Activated CD4-positive, alpha-beta T cell treated with anti-CD3 and anti-CD28 coated beads, Interleukin-2, amount 50 U/mL, for 48 hours (primary cell): ENCODE measurements at places on chromosomes 13 and 19.
A peak's percentile ranks its signal among the peaks of the same experiment; 100 is the strongest.

GRCh38 chr19:50233308-50233910 is 30.0 kb downstream of the MYH14 start:
- DNase-seq = no peak

DNA sequence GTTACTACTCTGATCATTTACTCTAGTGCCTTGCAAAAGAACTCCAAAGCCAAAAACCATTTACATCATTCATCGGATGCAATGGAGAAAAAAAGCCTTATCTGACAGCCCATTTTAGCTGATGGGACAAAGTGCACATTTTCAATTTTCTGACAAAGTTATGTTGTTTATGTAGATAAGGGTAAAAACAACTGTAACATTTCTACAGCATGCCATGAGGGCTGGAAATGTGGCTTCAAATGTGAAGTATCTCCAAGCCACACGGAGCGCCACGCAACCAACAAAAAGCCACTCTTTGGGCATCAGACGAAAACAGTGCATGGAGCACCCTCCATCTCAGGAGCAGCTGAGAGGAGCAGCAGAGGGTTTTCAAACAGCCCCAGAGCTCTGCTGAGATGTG is 364.6 kb upstream of the ZNF507 start:
- no peak for DNase-seq

GRCh38 chr19:16637535-16637934 is 9.5 kb upstream of the MED26 start:
- no peak for DNase-seq

GRCh38 chr13:78398743-78399410 is 204.5 kb downstream of the POU4F1 start:
- no peak for DNase-seq

GRCh38 chr13:27012482-27013197 is 159.0 kb downstream of the USP12 start:
- no peak for DNase-seq

- DNase-seq = no peak
Measured at GRCh38 chr19:21691661-21692060, 75.7 kb downstream of the ZNF100 start.

DNA sequence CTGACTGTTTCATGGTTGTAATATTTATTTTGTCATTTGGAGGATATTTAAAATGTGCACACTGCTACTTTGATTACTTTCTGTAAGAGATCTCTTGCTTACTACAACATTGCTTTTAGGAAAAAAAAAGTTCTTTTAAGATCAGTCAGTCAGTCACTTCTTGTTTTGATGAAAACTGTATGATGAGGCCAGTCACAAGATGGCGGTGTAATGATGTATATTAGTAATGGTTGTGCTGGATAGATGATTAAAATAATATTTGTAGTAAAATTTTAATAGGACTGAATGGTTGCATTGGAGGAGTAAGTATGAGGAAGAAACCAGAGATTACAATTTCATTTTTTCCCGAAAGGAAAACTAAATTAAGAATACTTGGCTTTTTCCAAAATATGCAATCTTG is 2411.1 kb downstream of the PCDH9 start:
- no peak for DNase-seq

GRCh38 chr13:75480671-75481175 is 1.2 kb downstream of the TBC1D4 start:
- DNase-seq = peak; percentile 36

- DNase-seq = no peak
Measured at GRCh38 chr19:31015778-31016177, 333.5 kb downstream of the TSHZ3 start.

DNA sequence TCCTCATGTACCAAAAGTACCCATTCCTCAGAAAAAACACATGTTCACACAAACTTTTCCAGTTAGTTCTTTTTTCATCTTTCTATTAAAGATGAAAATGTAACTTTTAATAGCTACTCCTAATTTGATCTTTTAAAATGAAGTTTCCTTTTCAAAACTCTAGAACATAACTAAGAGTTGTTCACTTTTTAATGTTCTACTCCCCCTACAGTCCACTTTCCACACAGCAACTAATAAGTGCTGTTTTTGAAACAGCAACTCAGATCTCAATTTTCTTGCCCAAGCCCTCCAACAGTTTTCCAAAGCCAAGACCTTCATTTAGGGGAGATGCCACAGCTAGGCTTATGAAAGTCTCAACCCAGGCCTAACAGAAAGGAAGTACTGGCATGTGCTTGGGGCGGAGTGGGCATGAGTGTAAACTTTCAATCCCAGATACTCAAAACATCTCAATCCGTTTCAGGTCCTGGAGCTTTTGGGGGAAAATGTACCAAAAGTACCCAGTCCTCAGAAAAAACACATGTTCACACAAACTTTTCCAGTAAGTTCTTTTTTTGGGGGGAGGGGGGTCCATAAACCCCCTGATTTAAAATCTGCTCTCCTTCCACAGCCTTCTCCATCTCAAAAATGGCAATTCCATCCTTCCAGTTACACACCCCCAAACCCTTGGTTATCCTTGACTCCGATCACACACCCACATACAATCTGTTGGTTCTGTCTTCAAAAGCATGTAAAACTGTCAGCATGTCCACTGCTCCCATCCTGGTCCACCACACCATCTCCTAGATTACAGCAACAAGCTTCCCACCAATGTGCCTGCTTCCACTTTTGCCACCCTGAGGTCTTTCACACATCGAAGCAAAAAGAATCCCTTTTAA is 2.0 kb downstream of the FBL start:
- DNase-seq = no peak

- no peak for DNase-seq
Measured at GRCh38 chr19:49687566-49688316, 1.7 kb upstream of the ADM5 start.

GRCh38 chr19:38693380-38694223 is 46.2 kb downstream of the ACTN4 start:
- peak; percentile 18 for DNase-seq

DNA sequence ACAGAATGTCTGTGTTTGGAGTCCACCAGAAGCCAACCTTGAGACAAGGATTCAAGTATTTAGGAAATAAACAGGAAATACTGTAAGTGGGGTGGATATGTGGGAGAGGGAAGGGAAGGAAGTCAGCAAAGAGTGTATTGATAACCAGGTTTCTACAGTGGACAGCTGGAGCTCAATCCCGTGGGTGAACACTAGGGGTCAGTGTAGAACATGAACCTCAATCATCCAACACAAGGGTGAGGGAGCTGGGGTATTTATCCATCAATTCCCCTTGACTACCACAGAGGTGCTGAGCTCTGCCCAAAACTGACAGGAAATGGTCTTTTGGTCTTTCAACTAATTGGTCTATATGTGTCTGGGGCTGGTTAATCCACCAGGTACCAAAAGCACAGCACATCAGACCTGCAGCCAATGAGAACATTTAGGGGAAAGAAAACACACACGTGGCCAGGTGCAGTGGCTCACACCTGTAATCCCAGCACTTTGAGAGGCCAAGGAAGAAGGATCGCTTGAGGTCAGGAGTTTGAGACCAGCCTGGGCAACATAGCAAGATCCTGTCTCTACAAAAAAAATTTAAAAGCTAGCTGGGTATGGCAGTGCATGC is 5.6 kb upstream of the SYDE1 start:
- peak; percentile 68 for DNase-seq

DNA sequence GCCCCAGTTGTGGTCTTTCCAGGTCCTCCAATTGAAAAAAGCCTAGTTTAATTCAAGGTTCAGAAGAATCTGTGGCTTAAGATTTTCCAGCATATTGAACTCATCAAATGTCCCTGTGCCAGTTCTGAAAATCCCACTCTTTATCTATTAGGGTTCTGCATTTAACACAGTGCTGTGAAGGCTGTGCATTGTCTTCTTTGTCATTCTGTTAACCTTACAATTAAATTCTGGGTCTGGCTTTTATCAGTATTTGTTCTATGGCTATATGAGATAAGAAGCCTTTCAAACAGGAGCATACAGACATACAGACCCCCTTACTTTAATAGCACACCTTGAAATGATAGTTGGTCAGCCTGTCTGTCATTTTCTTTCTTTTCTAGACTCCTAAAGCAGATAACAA is 362.1 kb upstream of the DACH1 start:
- no peak for DNase-seq

DNA sequence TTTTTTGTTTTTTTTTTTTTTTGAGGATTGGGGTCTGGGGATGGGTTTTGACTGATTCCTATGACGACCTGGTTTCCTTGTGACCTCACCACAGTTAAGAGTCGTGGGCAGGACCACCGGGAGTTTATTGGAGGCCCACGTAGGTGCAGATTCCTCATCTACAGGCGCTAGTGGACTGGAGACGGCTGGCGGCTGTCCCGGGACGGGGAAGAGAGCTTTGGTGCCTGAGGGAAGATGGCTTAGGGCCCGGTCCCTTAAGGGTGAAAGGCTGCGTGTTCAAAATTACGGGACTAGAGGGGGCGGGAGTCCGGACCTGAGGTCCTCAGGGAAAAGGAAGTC is 682 bp upstream of the TEAD2 start:
- DNase-seq = no peak

DNA sequence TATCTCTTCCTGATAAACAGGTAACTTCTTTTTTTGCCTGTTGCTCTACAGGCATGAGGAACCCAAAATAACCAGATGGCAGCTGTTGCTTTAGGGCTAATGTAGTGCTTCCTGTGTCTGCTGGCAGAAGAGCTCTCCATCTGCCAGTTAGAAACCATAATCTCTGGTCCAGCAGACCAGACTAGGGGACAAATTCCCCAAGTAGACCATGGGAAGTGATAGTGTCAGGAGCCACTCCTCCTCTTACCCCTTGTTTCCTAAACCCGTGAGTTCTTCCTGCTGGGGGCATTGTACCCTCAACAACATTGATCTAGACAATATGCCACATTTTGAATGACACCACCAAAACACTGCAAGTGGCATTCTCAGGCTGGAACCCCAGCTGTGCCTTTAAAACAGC is 135.9 kb downstream of the DLEU7 start:
- no peak for DNase-seq

- DNase-seq = no peak
Measured at GRCh38 chr13:98606296-98606695, 29.4 kb upstream of the STK24 start.

DNA sequence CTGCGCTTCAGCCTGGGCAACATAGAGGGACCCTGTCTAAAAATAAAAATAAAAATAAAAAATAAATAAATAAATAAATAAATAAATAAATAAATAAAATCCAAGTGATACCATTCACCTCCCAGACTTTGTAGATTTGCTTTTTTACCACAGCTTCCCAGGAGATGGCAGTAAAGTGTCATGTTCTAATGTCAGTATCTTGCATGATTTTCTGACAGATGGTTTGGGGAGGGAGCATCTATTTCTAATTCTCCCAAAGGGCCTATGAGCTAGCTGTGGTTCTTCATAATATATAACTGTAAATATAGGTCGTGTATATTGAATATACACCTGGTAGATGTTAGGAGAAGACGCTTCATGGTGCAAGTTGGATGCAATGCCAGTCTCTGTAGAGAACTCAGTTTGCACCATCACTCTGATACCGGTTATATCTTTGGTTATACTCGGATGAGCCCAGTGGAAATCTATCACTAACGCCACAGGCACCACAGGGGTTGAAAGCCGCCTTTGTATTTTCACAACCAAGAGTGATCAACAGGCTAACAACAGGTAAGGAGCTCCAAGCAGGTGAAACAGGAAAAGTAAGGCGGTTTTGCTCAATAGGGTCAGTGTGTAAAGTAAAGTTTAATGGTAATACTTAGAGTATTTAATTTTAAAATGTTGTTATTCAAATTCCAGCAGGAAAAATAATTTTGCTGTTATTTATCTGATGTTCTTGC is 13.9 kb downstream of the APLP1 start:
- no peak for DNase-seq

- no peak for DNase-seq
Measured at GRCh38 chr19:13983213-13983889, 22.8 kb downstream of the RFX1 start.

DNA sequence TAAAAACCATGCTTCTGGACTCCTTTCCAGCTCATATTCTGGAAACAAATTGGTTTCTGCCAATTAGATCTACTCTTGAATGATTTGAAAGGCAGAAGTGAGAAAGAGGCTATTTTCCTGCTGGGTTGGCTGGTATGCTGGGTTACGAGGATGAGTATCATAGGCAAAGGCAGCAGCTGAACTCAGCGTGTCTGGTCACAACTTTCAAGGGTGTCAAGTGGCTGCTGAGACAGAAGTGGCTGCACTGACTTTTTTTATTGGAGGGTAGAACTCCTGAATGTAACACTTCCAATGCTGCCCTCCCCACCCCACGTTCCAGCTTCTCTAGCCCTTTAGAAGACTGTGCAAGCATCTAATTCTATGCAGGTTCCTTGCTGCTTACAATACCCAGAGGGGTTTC is 8.3 kb upstream of the DZIP1 start:
- no peak for DNase-seq

GRCh38 chr13:50518131-50518530 is 325.4 kb downstream of the DLEU7 start:
- DNase-seq = no peak

DNA sequence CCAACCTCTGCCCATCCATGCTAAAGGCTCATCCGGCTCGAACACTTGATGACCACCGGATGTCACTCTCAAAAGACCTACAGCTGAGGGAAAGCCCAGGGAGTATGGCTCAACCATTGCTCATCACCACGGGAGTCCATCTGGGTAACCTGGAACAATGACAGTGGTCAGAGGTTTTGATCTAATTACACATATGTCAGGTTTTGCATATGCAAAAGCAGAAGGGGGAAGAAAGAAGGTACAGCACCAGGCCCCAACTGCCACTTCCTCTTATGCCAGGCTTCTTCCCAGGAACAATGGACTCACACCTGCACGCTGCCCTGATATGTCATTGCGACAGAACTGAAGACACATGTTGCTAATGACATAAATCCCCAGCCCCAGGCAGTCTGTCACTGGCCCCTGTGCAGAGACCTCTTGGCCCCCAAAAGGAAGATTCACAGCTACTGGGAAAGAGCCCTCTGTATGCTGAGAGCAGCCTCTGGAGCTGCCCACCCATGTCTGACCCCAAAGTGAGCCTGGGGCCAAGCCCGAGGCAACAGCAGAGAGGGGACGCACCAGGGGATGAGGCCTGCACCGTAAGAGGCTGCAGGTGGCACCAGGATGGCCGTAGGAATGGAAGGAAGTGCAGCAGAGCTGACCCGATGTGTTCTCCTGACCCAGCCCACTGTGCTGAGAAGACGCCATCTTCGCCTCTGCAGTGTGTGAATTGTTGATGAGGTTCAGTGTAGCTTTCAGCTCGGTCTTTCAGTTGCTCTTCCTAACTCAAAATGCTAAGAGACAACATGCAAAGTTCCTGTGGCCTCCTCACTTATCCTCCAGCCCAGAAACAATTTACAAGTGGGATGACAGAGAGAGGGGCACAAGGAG is 26.3 kb downstream of the EPS15L1 start:
- no peak for DNase-seq

- DNase-seq = no peak
Measured at GRCh38 chr19:47896019-47896418, 9.9 kb upstream of the SULT2A1 start.

DNA sequence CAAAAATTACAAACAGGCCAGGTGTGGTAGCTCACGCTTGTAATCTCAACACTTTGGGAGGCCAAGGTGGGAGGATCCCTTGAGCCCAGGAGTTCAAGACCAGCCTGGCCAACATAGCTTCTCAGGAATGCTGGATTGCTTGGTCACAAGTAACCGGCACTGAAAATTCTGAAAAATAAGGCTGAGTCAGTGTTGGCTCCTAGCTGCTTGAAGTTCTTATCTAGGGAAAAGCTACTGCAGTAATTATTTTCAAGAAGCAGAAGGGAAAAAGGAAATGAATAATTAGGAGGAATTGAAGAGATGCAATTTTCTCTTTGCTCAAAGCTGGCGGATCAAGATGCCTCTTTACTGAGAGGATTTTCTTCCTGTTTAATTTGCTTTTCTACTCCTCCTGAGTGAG is 75.0 kb upstream of the GTF3A start:
- DNase-seq = no peak

GRCh38 chr13:46552889-46553520 is at the start of gene LRCH1:
LRCH1 (plus strand) TSS chr13:46553170; CDS start chr13:46553397, 227 bp downstream.
- DNase-seq = peak; percentile 88
